Stromal cell of bone marrow (primary cell): ENCODE measurements at places on chromosomes 4 and X.

DNA sequence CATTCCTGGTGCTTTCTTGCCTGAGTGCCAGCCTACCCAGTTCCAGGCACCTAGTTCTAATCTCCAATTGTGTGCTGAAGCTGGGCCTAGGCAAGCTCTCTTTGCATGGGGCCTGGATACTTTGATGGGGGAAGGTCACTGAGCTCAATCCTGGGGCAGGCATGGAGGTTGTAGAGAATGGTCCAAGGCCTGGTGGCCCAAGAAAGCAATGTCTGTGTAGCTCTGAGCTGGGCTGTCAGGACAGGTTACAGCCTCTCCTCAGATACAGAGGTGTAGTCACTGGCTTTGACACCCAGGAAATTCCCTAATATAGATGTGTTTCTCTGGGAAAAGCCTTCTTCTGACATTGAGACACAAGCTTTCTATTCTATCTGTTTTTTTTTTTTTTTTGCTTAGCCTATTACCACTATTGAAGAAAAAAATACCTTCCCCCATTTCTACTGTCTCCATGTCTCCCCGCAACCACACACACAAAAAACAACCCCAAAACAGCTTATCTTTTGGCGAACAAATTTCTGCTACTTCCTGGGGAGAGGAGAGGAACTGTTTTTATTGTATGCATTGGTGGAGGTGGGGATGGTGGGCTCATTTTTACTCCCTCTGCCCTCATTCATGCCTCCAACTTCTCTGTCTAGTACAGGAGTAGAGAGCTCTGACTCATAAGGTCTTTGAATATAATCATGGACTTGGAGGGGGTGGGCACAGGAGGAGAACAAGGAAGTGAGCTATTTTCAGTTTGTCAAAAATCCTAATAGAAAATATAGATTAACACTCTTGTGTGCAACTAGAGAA, 66.7 kb upstream of the DHX15 start:
- no peak for DNase-seq

- no peak for DNase-seq
Observed at GRCh38 chr4:48827622-48828021, 3.3 kb upstream of the OCIAD1 start.

- DNase-seq: no peak
Observed at GRCh38 chr4:168886351-168886750, 123.7 kb downstream of the CBR4 start.

DNA sequence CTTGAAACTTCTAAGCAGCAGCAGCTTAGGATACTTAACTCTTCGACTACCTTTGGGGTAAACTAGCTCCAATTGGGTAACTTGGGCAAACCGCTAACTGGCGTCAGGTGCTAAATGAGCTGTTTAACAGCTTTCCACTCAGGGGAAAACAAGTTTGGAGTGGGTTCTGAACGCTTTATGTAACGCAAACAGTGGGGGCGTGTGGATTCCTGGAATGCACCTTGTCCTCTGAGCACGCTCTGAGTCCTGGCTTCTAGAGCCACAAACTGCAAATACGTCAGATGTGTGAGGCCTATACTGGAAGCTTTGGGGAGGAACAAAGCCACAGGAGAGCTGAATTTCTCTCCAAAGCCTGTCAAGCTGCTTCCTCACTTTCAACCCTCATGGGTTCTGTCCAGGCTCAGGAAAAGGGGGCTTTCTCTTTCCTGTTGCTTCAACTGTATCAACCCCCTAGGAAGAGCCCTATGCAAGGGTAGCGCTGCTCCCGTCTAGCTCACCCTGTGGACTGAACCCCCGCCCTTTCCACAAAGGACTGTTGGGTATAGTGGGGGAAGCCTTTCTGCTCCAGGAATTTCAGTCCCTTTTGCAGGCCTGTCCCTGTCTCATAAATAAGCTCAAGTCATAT, 4.5 kb upstream of the WDR1 start:
- DNase-seq: no peak

- DNase-seq: no peak
Observed at GRCh38 chrX:154019061-154019621, 561 bp downstream of the IRAK1 start.

DNA sequence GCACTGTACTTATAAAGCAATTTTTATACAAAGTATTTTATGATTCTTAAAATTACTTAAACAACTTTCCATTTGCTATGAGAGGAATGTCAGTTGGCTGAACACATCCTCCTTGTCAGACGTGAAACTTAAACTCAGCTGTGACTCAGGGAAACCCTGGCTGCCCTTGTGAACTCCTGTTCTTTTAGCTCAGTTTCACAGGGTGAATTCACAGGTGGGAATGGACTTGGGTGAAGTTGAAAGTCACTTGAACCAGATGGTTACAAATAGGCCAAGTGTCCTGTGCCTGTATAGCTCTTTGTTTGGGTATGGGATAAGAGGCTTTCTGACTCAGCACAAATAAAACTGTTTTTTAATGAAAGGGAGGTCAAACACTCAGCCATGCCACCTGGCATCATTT, 67.4 kb upstream of the FAM47B start:
- peak; percentile 28 for DNase-seq

DNA sequence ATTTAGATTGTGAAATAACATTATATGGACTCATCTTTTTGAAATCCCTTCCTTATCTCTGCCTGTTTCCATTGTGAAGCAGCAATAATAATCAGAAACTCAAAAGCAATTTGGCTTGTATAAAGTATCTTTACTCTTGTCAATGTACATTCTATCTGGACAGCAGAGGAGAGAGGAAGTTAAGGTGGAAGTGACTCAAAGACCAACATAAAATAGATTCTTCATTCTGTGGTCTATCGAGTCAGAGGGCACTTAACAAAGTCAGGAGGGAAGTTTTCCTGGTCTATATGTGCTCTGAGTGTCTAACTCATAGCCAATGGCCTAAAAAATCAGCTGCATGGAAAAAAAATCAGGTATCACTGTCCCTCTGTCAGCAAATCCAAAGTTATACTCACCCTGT, 155.5 kb downstream of the EMCN start:
- DNase-seq: no peak

DNA sequence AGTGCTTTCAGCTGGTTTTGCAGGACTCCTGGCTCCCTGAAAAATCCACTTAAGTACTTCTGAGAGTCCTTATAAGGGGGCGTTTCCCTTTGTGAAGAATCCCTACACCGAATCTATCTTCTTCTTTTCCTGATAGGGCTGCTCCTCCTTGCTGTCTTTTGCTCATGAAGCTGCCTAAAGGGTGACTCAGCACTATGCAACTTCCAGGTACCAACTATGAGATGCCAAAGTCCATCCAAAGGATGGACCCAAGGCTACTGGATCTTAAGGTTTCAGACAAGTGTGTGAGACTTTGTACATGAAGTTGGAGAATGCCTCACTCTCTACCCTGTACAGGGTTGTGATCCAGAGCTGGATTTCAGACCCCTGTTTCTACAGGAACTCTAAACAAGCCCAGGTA, 485.0 kb upstream of the FAT1 start:
- no peak for DNase-seq

DNA sequence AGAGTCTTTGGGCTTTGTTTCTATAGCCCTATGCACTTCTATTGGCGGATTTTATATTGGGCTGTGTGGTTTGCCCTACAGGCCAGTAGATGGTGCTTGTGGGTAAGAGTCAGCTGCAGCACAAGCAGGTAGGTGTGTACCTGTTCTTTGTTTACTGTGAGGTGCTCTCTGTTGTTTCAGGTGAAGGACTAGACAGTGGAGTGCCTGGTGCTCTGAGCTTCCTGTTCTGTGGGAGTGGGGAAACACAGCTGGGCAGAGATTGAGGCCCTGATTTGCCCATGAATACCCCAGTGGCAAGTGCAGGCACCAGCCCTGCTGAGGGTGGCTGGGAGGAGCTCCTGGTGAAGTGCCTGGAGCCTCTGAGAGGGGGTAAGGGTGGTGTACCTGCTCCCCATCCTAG, 26.3 kb upstream of the UCP1 start:
- no peak for DNase-seq

DNA sequence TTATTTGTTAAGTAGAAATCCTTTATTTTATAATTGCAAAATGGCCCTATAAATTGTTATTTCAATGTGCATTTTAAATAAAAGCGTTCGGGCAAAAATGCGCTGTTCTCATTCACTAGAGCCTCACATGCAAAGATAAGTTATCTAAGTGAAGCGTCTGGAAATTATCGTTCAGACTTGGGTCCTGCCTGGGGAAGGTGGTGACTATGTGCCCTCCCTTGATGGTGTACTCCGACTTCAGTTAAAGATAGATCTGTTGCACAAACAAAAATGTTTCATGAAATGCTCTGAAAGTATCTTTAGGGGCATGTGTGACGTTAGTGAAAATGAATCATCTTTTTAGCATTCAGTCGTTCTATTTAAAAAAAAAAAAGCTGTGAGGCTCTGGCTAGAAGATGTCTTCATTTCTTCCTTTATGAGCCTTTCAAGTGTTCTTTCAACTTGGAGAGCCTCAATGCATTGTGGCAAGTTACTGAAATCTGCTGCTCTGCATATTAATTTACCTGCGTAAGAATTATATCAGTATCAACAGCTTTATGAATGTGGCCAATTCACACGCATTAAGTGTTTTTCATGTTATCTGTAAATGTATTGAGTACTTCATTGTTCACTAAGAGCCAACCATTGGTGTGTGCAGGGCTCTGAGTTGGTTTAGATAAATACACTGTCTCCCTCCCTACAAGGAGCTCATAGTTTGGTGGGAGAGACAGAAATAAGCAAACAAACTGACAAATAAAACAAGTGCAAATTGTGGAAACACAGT, 83.0 kb downstream of the AFF1 start:
- no peak for DNase-seq

- no peak for DNase-seq
Observed at GRCh38 chr4:173530326-173531085, 477 bp upstream of the HAND2 start.

DNA sequence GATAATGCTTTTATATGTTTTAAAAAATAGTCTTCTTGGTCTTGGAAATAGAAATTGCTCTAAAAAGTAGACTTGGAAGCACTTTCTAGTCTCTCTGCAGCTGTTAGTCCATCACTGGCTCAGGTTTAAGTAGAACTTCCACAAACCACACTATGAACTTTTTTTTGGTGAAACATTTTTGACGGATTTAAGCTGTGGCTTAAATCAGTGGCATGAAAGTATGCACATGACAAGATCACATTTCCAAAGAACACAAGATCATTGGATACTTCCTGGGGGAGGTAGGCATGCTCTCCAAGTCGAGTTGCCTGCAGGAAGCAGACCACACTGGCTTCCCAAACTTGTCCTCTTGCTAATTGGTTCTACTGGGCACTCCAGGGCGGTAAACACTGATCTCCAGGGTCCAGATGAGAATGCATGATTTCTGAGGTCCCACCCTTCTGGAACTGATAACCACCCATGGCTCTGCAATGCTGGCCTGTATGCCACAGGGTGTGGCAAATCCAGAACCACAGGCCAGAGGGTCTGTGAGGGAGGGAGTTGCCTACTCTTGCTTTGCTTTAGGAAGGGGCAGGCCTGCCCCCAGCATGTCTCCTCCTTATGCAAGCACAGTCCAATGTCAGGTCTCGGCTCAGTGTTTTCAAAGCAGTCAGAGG, 331.9 kb upstream of the SFRP2 start:
- DNase-seq: no peak

DNA sequence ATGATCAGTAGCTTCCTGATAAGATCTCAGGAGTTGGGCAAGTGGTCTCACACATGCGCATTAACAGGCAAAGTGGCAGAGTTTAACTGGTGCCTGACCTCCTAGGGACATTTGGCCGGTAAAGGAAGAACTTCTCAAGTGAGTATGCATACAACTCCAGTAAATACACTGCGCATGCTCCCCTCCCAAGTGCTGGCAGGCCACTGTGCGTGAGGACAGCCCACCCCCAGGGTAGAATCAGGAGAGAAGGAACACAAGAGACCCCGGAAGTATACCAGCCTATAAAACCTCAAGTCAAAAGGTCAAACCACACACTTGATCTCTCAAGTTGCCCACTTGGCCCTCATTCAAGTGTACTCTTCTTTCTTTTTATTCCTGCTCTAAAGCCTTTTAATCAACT, 225.5 kb upstream of the ANKRD50 start:
- DNase-seq: no peak

DNA sequence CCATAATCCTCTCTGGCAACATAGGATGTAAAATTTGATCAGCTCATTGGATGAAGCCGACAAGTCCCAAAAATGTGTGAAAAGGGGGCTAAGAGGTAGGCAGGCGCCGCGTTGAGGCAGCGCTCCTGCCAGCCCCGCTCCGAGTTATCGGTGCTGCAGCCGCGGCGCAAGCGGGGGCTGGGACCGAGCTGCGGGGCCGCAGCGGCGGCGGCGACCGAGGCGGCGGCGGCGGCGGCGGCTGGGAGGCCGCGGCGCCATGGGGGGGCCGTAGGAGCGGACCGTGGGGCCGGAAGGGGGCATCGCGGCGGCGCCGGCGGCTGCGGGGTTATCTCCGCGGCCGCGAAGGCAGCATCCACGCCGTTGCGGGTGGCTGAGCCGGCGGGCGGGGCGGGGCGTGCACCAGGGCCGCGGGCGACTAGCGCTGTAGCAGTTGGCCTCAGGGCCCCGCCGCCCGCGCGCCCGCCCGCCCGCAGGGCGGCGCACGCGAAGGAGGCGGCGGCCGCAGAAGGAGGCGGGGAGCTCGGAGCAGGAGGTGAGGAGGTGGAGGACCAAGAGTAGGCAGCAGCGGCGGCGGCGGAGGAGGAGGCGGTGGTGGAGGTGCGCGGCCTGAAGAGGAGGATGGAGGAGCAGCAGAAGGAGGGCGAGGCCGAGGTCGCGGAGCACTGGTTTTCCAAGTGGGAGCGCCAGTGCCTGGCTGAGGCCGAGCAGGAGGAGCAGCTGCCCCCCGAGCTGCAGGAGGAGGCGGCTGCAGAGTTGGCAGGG, 126.0 kb upstream of the CXorf66 start:
- DNase-seq: no peak

DNA sequence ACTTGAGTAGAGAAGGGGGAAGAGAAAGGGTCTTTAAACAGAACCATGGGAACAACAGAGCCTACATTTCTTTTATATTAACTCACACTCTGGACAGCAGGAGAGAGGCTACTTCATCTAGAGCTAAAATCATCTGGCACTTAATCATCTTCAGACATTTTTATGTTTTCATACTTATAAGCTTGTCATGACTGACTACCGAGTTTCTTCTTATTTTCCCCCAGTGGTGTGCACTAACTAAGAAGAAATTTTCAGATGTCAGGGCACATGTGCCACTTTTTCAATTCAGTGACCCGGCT, 11.8 kb upstream of the RTL5 start:
- DNase-seq: no peak

- DNase-seq: no peak
Observed at GRCh38 chr4:116733370-116733769, 352.0 kb downstream of the TRAM1L1 start.

GRCh38 chr4:72546456-72546855, 22.6 kb downstream of the ADAMTS3 start:
- peak; percentile 72 for DNase-seq

DNA sequence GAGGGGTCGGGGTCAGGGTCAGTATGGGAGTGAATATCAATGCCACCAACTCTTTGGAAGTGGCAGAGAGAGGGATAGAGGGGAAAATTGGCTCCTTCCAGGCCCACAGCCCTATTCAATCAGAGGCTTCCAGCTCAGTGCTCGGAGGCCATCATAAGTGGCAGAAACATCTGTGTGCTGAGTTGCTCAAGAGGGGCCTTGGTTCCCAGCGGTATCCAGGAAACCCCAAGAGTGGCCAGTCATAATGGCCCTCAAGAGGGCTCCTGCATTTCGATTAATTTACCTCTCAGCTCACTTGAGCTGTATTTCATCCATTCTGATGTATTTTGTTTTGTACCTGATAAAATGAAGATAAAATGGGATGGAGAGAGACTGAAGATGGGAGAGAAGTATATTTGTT, 154.3 kb upstream of the EOLA2 start:
- no peak for DNase-seq

- DNase-seq: no peak
Observed at GRCh38 chr4:82818664-82819662, 20.4 kb upstream of the SCD5 start.
